SHP77 treated with DMSO at 0.1 percent for 48 hours (cell line): ENCODE measurements at places on chromosomes 2 and 18.

GRCh38 chr2:196372811-196373664 is 201.7 kb upstream of the STK17B start:
- DNase-seq = no peak

DNA sequence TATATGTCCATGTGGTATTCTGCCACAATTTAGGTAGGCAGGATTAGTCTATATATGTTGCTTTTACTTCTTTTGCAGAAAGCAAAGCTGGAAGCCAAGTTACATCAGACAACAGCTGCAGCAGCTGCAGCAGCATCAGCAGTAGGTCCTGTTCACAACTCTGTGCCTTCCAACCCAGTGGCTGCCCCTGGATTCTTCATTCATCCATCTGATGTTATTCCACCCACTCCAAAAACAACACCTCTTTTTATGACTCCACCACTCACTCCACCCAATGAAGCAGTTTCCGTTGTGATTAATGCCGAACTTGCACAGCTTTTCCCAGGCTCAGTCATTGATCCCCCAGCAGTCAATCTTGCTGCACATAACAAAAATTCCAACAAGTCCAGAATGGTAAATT is 107.6 kb downstream of the BIRC6 start:
- DNase-seq = no peak

DNA sequence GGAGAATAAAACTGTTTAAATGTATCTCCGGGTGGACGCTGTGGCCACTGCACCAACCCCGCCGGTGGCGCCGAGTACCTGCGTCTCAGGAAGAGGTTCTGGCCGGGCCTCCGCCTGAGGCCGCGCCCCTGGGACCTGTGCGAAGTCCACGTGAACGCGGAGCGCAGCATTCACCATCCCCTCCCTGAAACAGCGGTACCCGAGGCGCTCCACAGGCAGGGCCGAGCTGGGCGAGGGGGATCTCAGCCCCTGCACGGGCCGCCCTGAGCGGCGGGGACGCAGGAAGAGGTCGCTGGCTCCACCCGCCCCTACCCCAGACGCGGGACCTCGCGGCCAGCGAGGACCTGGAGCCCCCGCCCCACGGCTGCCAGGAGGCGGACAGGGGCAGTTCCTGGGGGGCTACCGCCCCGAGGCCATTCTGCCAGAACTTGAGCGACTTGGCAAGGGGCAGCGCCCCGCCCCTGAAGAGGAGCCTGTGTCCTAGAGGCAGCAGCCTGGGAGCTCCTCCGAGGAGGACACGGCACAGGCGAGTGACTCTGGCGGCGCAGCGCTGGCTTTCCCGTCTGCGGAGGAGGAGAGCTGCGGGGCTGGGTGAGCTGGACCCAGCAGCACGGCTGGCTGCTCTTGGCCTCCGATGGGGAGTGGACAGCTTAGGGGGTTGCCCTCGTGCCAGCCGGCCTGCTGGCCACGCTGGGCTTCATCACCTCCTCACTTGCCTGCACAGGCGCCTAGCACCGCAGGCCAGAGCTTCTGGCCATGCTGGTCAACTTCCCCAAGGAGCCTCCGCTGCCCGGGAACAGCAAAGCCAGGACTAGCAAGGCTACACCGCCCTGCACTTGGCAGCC is 9.7 kb upstream of the TEKT4 start:
- no peak for DNase-seq

GRCh38 chr2:240369335-240369734 is 66.1 kb upstream of the GPC1 start:
- no peak for DNase-seq

- DNase-seq = no peak
These were observed 150.7 kb downstream of the CCDC102B start for GRCh38 chr18:68948622-68949021.

GRCh38 chr2:13676269-13676668 is 956.2 kb upstream of the LRATD1 start:
- DNase-seq = no peak

DNA sequence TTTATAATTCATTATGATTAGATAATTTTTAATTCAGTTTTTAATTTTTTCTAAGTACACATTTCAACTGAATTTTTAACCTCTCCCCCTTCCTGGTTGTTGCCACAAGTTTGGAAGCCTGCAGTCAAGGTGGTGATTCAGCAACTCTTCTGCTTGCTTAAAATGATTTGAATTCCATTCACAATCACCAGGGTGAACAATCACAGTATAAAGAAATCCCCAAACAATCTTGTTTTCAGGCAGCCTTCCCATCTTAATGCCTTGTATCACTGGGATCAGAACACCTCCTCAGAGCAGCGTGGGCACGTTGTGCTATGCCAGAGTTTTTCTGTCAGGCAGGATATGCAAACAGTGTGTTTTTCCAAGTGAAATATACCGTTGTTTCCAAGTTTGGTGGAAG is 46.7 kb upstream of the BARD1 start:
- DNase-seq = no peak

DNA sequence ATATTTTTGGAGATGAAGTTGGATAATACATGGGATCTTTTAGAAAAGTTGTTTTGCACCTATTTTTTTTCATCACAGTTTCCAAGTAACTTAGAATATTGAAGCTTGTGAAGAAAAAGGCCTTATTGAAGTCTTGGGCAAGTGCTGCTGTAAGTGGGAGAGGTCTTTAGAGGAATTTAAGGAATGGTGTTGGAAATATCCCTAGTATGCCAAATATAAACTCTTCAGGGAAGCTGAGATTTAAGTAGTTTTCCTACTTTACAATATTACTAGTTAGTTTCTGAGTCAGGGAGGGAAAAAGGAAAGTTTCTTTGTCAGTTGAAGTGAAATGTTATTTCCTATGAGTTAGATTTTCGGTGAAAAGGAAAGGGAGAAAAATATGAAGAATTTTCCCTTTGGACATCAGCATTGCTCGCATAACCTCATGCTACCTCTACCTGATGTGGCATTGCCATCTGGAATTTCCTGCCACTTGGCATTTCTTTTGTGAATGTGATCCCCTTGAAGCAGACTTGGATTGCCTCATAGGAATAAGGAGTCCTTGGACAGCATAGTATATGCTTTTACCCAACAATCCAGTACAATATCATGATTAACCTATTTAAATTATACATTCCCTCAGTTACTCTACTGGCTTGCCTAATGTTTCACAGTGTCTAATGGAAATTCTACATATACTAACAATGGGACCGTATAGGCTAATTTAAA is 12.1 kb downstream of the PLEKHH2 start:
- no peak for DNase-seq

DNA sequence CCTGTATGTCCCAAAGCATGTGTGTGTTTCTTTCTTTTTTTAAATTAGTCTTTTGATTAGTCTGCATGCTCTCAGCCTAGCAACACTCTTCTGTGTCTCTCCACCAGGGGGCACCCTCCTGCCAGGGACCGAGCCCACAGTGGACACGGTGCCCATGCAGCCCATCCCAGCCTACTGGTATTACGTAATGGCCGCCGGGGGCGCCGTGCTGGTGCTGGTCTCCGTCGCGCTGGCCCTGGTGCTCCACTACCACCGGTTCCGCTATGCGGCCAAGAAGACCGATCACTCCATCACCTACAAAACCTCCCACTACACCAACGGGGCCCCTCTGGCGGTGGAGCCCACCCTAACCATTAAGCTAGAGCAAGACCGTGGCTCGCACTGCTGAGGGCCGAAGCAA is 93.8 kb downstream of the NRP2 start:
- no peak for DNase-seq

GRCh38 chr18:28147674-28148171 is 29.2 kb downstream of the CDH2 start:
- no peak for DNase-seq

GRCh38 chr18:36099311-36099710 is 29.8 kb downstream of the SLC39A6 start:
- DNase-seq = no peak

GRCh38 chr2:71827524-71827901 is 320.1 kb downstream of the CYP26B1 start:
- no peak for DNase-seq

GRCh38 chr2:4539121-4539520 is 835.7 kb downstream of the DCDC2C start:
- no peak for DNase-seq

GRCh38 chr2:45450634-45451033 is 160.4 kb downstream of the SRBD1 start:
- no peak for DNase-seq

- no peak for DNase-seq
These were observed 62.3 kb upstream of the NCK2 start for GRCh38 chr2:105682401-105682800.

- DNase-seq = no peak
These were observed 384.0 kb upstream of the TMEFF2 start for GRCh38 chr2:192578780-192579179.

DNA sequence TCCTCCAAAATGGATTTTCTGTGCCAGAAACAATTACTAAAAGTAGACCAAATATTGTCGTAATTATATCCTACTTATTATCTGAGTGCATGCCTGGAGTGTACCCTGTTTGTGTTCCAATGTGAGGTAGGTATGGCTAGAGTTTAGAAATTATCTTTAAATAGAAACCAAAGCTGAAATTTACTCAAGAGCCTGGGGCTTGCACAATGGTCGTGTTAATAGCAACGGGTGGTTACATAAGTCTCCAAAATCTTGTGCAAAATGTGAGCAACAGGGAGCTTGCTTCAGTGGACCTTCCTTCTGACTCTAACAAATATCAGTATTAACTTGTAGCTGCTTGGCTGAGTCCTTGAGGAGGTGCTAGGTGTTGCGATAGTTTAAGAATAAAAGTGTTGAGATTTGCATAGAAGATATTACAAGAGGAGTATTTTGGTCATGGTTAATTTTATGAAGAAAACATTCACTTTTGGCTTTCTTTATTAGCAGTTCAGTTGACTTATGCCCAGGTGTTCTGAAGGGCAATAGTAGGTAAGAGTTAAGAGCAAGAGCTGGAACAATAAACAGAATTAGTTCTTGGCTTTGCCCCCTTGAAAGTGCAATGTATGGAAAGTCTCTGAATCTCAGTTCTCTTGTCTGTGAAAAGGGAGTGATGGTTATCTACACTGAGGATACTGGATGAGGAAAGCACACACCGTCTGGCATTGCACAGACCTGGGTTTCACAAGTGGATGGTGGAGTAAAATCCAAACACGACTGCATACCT is 4.6 kb downstream of the CXCR4 start:
- no peak for DNase-seq

- no peak for DNase-seq
These were observed 3.9 kb upstream of the MYL1 start for GRCh38 chr2:210318891-210319290.

DNA sequence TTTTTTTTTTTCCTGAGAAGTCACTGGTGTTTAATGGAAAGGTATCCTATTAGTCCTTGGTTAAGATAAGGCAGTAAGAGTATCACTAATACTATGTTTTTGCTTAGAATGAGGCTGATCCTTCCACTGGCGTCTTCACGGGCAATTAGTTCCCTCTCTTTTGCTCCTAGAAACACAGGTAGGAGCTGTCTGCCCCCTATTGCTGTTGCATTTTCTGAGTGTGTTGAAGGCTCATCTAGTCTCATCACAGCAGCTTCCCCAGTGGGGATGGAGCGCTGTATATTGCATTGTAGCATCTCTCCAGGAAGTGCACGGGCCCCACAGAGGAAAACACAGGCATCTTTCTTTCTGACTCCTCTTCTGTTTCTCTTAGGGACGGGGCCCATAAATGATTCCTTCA is 145.0 kb downstream of the NAPG start:
- no peak for DNase-seq

DNA sequence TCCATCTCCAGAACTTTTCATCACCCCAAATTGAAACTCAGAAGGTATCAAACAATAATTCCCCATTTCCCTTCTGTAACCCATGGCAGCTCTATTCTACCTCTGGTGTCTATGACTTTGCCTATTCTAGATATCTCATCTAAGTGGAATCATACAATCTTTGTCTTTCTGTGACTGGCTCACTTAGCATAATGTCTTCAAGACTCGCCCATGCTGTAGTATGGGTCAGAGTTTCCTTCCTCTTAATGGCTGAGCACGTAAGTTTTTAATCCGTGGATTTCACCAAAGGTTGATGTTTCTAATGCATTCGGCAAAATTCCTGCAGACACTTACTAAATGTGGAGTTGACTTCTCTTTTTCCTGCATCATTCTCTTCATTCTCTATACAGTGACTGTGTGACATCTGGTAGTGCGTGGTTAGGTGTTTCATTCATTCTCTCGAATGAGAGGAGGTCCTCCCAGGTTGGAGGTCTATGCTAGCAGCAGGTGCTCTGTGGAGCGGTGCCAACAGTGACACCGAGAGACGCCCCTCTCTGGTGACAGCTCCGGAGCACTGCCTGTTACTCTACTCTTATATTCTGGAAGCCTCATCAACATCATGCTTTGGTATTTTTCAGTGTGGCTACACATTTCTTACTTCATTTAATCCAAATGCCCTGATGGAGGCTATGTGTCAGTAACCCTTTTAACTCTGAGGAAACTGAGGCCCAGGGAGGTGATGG is 50.1 kb downstream of the ATOH8 start:
- no peak for DNase-seq

DNA sequence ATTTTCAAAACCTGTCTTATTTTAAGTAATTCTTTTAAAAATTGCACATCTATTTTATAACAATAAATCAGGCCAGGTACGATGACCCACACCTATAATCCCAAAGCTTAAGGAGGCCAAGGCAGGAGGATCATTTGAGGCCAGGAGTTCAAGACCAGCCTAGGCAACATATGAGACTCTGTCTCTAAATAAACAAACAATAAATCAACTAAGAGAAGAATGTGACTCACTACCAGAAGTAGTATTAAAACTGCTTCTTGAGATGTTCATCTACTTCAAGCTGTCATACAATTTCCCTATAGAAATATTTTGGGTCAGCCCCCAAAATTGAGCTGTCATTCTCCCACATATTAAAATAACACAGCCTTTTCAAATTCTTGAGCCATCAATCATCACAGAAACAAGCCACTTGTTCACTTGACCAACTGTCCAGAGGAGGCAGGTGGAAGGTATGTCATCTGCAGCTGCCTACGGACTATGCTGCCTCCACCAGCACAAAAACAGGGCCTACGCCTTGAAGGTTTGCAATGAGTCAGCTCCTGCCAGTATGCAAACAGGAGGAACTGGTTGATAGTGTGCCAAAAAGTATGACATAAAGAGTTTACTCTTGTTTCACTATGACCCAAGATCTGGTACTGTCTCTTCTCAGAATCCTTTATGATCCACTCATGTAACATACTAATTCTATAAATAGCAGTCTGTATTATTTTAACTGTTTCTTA is 33.6 kb downstream of the KIDINS220 start:
- DNase-seq = peak; percentile 99

DNA sequence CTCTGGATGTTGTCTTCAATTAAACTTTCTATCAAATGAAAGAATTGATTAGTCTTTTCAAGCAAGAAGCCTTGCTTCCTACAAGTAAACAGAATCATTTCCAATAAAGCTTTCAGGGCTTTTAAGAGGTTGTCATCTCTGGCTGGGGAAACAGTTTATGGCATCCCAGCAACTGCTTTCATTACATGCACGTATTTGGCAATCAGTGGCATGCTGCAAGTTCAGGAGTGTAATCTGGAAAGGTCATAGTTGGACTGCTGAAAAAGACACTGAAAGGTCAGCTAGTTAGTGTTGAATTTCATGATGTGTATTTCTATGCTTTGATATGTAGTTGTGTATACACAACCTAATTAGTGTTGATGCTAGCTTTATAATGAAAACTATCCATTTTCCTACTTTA is 332.9 kb downstream of the DSC3 start:
- DNase-seq = no peak

GRCh38 chr2:226782092-226782713 is 17.4 kb downstream of the IRS1 start:
- no peak for DNase-seq
